ENCODE measurements at places on chromosomes 12 and 14.

DNA sequence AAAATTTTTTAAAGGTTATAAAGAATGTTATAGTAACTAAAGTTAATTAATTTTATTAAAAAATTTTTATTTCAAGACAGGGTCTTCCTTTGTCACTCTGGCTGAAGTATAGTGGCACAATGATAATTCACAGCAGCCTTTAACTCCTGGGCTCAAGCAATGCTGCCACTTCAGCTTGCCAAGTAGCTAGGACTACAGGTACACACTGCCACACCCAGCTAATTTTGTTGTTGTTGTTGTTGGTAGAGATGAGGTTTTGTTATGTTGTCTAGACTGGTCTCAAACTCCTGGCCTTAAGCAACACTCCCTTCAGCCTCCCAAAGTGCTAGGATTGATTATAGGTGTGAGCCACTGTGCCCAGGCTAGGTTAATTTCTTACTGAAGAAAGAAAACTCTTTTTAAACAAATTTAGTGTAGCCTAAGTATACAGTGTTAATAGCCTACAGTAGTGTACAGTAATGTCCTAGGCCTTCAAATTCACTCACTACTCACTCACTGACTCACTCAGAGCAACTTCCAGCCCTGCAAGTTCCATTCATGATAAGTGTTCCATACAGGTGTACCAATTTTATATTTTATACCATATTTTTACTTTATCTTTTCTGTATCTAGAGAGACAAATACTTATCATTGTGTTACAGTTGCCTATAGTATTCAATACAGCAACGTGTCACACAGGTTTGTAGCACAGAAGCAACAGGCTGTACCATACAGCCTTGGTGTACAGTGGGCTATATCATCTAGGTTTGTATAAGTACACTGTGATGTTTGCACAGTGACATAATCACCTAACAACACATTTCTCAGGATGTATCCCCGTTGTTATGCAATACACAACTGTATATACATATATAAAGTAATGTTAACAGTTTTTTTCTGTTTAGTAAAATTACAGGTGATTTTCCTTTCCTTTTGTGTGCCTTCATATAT is 24.7 kb upstream of the DNAAF2 start:
- DNase-seq: no peak

- no peak for DNase-seq
Observed at GRCh38 chr14:67765192-67765834, 51.1 kb downstream of the ZFYVE26 start.

- DNase-seq: peak; percentile 56
Observed at GRCh38 chr12:131860472-131861260, 32.5 kb downstream of the MMP17 start.

GRCh38 chr12:1776170-1776921 is 44.0 kb upstream of the LRTM2 start:
- DNase-seq: no peak

- no peak for DNase-seq
Observed at GRCh38 chr14:88128816-88129215, 123.9 kb downstream of the GPR65 start.

- no peak for DNase-seq
Observed at GRCh38 chr14:64114796-64115195, 179.4 kb downstream of the ESR2 start.

DNA sequence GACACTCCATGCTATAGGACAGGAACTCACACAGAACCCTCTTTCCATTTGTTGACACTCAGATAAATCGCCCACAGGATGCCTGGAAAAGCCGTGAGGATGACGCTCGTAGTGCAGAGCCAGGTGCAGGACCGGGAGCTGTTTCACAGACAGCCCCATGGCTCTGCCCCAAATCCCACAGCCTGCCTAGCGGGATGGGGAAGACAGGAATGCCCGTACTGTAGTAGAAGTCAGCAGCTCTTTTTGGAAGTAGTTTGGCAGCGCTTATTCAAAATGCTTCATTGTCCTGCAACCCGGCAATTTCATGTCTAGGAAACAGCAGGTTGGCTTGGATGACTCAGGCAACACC is 41.6 kb downstream of the JAG2 start:
- DNase-seq: no peak

DNA sequence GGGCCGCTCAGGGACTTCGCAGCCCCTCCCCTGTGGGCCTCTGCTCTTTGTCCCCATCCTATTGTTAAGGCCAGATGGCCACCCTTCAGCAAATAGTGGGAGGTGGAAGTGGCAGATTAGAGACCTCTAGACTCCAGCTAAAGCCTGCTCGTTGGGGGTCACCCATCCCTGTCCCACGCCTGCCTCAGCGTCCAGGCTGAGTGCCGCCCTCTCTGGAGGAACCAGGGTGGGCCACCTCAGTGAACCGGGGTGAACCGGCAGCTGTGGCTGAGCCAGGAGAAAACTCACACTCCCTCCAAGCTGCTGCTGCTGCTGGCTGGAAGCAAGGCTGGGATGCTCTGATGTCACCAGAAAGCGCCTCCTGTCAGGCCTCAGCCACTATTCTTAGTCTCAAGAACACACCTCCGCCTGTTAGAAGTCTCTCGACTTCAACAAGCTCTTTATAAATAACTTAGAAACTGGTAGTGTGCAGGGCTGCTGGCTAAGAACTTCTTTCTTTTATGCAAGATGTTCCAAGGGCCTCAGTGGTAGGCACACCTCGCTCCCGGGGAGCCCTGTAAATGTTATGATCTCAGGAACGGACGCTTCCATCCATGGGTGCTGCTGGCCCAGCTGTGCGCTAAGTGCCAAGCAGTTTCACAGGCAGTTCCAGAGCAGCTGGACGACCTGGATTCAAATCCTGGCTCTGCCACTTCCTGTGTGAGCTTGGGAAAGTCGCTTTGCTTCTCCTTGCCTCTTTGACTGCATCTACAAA is 19.8 kb upstream of the TESC start:
- DNase-seq: no peak

DNA sequence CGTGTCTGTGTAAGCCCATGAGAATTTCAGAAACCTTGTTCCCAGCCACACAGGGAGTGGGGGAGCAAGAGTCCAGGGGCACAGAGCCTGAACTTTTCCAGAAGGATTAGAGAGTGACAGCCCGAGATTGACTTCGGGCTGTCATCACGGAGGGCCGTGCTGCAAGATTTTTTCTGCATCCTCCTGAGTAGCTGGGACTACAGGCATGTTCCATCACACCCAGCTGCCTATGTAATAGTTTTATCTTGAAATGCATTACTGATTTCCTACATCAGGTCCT is 14.4 kb downstream of the EVL start:
- DNase-seq: no peak

GRCh38 chr12:84862186-84862585 is 50.4 kb downstream of the SLC6A15 start:
- DNase-seq: no peak

DNA sequence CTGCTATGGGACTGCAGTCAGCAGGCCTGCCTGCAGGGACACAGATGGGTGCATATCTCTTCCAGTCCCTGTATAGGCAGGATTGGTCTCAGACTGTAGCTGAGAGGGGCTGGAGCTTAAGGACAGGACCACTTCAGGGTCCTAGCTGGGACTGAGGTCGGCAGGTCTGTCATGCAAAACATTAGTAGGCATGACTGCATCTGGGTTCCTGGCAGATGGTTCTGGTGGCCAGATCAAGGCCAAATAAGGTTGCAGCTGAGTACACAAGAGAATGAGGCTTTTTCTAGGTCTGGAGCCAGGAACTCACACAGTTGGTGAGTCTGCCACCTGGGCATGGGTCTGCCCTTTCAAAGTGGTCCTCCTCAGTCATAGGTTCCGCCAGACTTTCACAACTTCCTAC is 155.8 kb downstream of the TPH2 start:
- DNase-seq: no peak

DNA sequence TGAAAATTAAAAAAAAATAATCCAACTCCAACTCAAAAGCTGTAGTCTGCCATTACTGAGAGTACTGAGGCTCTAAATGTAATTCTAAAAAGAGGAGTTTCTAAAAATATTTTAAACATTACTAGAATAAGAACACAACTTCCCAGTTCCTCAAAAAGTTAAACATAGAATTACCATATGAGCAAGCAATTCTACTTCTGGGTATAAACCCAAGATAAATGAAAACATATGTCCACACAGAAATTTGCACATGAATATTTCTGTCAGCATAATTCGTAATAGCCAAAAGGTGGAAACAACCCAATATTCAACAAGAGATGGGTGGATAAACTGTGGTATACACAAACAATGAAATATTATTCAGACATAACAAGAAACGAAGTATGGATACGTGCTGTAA is 15.0 kb upstream of the NR2C1 start:
- no peak for DNase-seq

- DNase-seq: no peak
Observed at GRCh38 chr12:124695861-124696260, 128.4 kb upstream of the NCOR2 start.

DNA sequence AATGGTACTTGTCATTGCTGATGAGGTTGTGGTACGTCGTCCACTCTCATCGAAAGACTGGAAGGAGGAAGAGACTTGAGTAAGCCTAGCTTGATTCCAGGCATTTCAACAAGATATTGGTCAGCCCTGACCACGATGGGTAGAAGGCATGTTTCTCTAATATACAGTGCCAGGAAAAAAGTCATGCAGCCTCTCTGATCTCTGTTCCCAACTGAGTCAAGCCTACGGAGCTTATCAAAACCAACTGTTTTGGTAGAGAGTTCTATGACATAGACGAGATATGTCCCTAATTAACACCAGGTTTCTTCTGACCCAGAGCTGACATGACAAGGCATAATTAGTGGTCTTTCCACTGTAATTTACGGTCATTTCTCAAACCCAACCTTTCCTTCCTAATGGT is 58.5 kb downstream of the NIN start:
- DNase-seq: no peak

DNA sequence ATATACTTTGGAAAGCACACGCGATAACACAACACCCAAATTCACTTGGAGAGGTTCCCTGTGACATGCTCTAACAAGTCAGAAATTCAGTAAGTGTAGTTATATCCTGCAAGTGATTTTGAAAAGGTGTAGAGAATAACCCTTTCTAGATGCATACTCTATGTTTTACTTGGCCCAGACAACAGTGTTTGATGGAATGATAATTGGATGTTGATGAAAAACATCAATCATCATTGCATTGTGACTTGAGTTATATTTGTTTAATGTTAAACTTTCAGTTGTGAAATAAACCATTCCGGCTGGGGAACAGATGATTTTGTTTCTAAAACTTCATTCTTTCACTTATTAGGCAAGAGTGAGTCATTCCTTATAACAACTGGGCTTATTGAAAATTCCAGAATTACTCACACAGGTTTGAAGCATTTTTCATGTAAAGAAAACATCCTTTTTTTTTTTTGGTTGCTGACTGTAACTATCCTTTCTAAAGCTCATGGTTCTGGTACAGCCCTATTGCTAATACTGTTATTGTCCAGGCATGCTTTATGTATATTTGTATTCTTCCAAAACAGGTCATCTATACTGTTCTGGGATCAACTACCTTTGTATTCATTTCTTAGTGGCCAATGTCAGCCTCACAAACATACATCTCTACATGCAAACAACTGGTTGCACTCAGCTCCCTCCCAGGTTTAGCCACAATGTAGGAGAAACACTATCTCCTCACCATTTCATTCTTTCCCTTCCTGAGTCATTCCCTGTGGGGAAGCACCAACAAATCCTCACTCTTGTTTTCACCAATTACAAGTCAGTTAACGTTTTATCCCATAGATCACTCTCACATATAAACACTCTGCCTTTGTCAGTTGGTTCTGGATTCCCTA is 121.2 kb upstream of the LRIG3 start:
- no peak for DNase-seq

DNA sequence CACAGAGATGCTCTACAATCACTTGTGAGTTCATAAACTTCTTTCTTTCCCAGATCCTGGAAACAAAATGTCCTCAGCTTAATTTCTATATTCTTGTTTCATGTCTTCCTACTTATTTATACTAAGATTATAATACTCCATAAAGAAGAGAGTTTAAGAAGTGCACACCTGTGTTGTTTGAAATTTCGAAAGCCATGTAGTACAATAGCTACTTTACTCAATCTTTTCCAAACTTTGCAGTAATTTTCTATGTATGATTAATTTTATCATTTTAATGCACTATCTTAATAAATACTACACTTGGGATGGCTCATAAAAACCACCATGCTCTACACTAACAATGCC is 300 bp upstream of the TTC5 start:
- DNase-seq: no peak

- DNase-seq: no peak
Observed at GRCh38 chr12:114671443-114672411, 12.2 kb downstream of the TBX3 start.

DNA sequence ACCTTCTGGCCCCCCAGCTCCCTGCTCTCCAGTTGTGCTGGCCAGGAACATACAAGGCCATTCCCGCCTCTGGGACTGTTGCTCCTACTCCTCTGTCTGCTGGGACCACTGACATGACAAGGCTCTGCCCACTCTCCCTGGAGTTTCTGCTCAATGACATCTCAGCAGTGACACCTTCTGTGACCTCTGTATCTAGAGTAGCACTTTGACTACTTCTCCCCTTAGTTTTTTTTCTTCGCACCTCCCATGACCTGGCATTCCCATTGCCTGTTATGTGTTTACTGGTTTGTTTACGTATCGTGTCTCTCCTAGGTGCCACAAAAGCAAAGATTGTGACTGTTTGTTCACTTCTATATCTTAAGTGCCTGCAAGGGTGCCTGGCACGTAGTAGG is 40.1 kb upstream of the TMEM263 start:
- no peak for DNase-seq

- DNase-seq: no peak
Observed at GRCh38 chr12:46390881-46391280, 18.3 kb upstream of the SLC38A2 start.

GRCh38 chr14:93496856-93497741 is 66.4 kb downstream of the UNC79 start:
- DNase-seq: no peak

DNA sequence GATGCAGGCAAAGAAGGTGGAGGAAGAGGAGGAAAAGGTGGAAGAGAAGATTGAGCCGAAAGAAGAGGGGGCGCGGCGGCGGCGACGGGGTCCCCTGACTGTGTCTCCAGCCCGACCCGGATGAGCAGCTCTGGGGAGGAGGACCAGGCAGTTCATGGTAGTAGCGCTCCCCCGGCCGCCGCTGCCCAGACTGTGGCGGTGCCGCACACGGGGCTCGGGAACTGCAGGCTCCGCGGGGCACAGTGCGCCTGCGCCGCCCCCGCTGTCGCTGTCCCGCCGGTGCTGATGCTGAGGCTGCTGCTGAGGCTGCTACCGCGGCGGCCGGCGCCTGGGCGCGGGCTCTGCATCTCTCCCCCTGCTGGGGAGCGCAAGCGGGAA is at the start of gene KCNH5:
Gene KCNH5 (minus strand): TSS at position 225 of the 378 bp plus-strand sequence. CDS start 272 bp downstream, outside the sequence.
- DNase-seq: peak; percentile 32

DNA sequence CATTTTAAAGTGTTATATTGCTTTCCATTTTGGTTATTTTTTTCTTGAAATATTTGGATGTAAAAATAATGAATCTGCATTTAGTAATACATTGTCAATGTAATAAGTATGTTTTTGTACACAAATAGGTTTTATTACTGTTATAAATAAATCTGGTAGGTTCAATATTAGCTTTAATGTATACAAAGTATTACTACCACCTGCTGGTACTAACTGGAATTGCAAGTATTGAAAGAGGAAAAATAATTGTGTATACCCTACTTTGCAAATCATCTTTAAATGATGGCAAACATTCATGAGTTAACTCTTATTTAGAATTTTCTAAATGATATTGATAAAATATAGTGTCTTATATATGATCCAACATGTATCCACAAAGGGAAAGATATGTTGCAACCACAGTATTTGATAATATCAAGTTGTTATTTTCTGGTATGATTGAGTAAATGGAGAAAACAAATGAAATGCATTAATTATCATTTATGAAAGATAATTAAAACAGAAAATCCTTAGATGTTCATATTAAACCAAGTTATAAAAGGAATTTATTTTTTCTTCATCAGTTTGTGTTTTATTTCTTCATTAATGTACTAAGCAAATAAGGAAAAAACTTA is 3.2 kb downstream of the OR4K2 start:
- DNase-seq: no peak

GRCh38 chr14:26709019-26709418 is 111.2 kb upstream of the NOVA1 start:
- DNase-seq: no peak
